Gastrocnemius medialis (tissue), 4 donors: ENCODE measurements at places on chromosomes 2 and 18. TPM values are rescaled to one million over a fixed set of nuclear protein-coding genes. Genes with fewer than 3 reads are reported as not detected.

- no peaks in the 10 kb centered on the region for H3K4me1 ChIP-seq
- no peak for DNase-seq
- no peak overlapping the region for H3K4me3 ChIP-seq
- no peaks in the 10 kb centered on the region for H3K36me3 ChIP-seq
Measured at GRCh38 chr2:213177679-213178078, 26.3 kb upstream of the IKZF2 start.

GRCh38 chr18:76456018-76456750 is 38.9 kb downstream of the ZNF516 start:
- H3K4me1 ChIP-seq: peaks cover 70% of the 10 kb centered on the region
- DNase-seq: no peak
- H3K27me3 ChIP-seq: no peaks in the 10 kb centered on the region

GRCh38 chr2:19649785-19650380 is 251.9 kb downstream of the TTC32 start:
- H3K27ac ChIP-seq: no peak overlapping the region
- no peaks in the 10 kb centered on the region for H3K27me3 ChIP-seq
- no peaks in the 10 kb centered on the region for H3K4me1 ChIP-seq
- H3K4me3 ChIP-seq: no peak overlapping the region
- H3K36me3 ChIP-seq: no peaks in the 10 kb centered on the region

The HAAO gene
- 0.53 TPM for total RNA-seq

- no peaks in the 10 kb centered on the region for H3K4me1 ChIP-seq
- no peak for DNase-seq
- no peaks in the 10 kb centered on the region for H3K36me3 ChIP-seq
Measured at GRCh38 chr2:72940786-72941185, 23.5 kb downstream of the EMX1 start.

The ROCK1 gene
- 11.9 TPM for total RNA-seq

The AQP12A gene
- total RNA-seq: not detected

DNA sequence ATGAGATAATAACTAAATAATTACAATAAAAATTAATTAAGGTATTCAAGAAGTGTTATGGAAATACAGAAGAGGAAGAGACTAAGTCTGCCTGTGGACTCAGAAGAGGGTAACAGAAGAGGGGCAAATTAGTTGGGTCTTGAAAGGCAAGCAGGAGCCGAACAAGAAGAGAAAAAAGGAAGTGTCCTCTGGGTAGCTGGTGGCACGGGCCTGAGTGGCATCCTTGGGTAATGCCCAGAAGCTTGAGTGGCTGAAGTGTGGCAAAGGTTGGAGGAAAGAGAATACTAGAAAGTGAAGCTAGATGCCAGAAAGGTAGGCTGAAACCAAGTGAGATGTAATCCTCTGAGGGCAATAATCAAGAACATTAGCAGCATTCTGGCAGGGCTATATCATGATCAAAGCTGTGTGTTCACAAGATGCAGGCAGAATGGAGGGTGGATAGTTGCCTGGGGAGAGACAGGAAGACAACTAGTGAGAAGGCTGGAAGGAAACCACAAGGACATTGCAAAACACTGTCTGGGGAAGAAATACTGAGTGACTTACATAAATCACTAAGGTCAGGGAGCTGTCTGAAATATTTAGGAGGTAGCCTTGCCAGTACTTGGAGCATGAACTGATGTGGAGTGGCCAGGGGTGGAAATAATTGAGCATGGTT is 16.2 kb downstream of the DOCK10 start:
- no peak overlapping the region for H3K27ac ChIP-seq
- H3K4me3 ChIP-seq: no peak overlapping the region
- no peaks in the 10 kb centered on the region for H3K36me3 ChIP-seq
- DNase-seq: no peak
- no peaks in the 10 kb centered on the region for H3K27me3 ChIP-seq

The ITGA6 gene
- total RNA-seq: 40.6 TPM

The CFAP221 gene
- not detected for total RNA-seq

- no peak for DNase-seq
- peaks cover 7% of the 10 kb centered on the region for H3K4me1 ChIP-seq
- H3K36me3 ChIP-seq: no peaks in the 10 kb centered on the region
- H3K27ac ChIP-seq: no peak overlapping the region
Measured at GRCh38 chr18:36035253-36035652, 32.1 kb downstream of the RPRD1A start.

The B3GNT7 gene
- total RNA-seq: 0.10 TPM

DNA sequence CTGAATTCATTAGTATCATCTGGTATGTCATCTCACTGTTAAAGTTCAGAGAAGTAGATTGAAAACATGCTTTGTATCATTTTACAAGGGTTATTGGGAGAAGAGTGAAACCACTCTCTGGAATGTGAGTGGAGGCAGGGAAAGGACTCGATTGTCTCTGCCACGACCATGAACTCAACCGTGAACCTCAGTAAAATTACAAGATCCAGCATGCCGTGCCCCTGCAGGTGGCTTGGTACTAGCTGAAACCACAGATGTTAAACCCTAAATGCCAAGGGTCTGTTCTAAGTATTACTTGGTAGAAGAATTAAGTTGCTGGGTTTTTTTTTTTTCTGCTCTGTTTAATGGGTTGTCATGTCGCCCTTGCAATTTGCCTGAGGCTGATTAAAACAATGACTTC is 197.2 kb downstream of the MYO3B start:
- H3K4me3 ChIP-seq: no peak overlapping the region
- no peaks in the 10 kb centered on the region for H3K36me3 ChIP-seq
- H3K27ac ChIP-seq: no peak overlapping the region
- no peak for DNase-seq
- H3K27me3 ChIP-seq: no peaks in the 10 kb centered on the region
- no peaks in the 10 kb centered on the region for H3K4me1 ChIP-seq

DNA sequence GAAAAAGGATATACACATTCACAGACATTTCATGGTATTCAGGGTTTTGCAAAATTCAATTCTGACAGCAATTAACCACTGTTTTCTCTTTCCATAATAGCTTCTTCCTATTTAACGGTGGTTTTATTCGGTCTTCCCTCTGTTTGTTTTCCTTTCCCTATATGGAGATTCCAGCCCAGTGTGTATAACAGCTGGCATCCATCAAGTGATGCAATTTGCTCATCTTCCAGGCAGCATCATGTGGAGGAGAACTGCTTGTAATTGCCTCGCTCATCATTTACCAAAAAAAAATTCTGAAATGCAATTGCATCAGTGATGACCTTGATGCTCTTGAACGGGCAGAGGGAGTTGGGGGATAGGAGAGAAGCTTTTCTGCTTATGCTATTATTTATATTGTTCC is 165.9 kb upstream of the PGAP1 start:
- no peaks in the 10 kb centered on the region for H3K36me3 ChIP-seq
- H3K27me3 ChIP-seq: no peaks in the 10 kb centered on the region

DNA sequence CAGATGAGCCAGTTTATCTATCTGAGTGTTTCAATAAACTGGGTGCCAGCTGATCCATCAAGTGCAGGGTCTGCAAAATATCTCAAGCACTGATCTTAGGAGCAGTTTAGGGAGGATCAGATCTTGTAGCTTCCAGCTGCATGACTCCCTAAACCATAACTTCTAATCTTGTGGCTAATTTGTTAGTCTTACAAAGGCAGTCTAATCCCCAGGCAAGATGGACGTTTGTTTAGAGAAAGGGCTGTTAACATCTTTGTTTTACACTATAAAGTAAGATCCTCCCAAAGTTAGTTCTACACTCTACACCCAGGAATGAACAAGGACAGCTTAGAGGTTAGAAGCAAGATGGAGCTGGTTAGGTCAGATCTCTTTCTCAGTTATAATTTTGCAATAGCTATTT is 28.7 kb upstream of the HNMT start:
- no peaks in the 10 kb centered on the region for H3K4me1 ChIP-seq
- H3K27ac ChIP-seq: no peak overlapping the region
- H3K36me3 ChIP-seq: no peaks in the 10 kb centered on the region
- no peak overlapping the region for H3K4me3 ChIP-seq
- DNase-seq: no peak

DNA sequence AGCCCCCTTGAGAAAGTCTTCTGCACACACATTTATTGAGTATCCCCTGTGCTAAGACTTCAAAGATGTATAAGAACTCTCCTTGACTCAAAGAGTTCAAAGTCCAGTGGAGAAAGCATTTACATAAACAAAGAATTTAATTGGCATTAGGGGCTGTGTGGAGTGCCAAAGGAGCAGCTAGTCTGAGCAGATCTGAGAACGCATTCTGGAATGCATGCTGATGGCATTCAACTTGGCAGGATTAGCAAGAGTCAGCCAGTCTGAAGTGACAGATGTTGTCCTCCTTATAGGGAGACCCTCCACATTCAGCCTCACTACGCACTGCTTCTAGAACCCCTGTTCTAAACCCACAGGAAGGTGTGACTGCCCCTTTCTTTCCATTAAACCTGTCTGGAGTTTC is 191.5 kb downstream of the RAD51AP2 start:
- no peaks in the 10 kb centered on the region for H3K27me3 ChIP-seq
- no peak overlapping the region for H3K27ac ChIP-seq
- no peaks in the 10 kb centered on the region for H3K36me3 ChIP-seq
- H3K4me3 ChIP-seq: no peak overlapping the region
- no peaks in the 10 kb centered on the region for H3K4me1 ChIP-seq

DNA sequence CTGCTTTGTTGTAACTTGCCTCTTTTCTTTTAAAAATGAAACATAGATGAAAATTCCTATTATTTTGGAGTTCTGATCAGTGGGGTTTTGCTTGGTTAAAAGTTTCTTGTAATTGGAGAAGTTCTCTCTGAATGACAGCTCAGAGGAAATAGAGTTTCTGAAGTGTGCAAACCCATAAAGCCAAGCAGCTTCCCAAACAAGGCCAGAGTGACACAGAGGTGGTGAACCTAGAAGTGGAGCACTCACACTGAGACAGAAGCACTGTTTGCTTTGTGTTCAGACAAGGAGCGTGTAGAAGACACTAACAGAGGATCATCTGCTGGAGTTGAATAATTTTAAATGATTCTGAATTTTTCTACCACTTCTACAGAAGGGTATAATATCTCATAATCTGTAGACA is 49.2 kb downstream of the FBXO48 start:
- no peak for DNase-seq
- H3K27ac ChIP-seq: no peak overlapping the region
- H3K27me3 ChIP-seq: no peaks in the 10 kb centered on the region
- no peaks in the 10 kb centered on the region for H3K36me3 ChIP-seq

DNA sequence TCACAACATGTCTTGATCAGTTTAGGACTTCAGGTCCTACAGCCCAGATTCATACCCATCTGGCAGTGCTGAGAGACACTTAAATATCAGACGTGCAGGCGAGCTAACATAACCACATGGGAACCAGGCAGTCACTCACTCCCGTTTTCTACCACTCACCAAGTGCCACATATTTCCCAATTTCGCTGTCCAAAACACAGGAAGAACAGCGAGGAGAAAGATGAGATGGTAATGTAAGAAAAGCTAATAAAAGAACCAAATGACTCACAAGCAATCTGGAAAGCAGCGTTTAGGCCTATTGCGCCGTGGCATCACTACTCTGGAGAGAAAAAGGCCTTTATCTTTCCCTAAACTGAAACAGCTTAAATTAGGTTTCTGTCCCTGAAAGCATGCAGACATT is 647.8 kb upstream of the SLC39A10 start:
- no peak overlapping the region for H3K4me3 ChIP-seq
- H3K36me3 ChIP-seq: no peaks in the 10 kb centered on the region
- H3K27me3 ChIP-seq: no peaks in the 10 kb centered on the region
- H3K4me1 ChIP-seq: no peaks in the 10 kb centered on the region
- H3K27ac ChIP-seq: no peak overlapping the region

- H3K4me1 ChIP-seq: no peaks in the 10 kb centered on the region
- H3K36me3 ChIP-seq: no peaks in the 10 kb centered on the region
- H3K27me3 ChIP-seq: peaks cover 42% of the 10 kb centered on the region
- DNase-seq: no peak
Measured at GRCh38 chr2:73268830-73269685, 15.2 kb downstream of the FBXO41 start.

DNA sequence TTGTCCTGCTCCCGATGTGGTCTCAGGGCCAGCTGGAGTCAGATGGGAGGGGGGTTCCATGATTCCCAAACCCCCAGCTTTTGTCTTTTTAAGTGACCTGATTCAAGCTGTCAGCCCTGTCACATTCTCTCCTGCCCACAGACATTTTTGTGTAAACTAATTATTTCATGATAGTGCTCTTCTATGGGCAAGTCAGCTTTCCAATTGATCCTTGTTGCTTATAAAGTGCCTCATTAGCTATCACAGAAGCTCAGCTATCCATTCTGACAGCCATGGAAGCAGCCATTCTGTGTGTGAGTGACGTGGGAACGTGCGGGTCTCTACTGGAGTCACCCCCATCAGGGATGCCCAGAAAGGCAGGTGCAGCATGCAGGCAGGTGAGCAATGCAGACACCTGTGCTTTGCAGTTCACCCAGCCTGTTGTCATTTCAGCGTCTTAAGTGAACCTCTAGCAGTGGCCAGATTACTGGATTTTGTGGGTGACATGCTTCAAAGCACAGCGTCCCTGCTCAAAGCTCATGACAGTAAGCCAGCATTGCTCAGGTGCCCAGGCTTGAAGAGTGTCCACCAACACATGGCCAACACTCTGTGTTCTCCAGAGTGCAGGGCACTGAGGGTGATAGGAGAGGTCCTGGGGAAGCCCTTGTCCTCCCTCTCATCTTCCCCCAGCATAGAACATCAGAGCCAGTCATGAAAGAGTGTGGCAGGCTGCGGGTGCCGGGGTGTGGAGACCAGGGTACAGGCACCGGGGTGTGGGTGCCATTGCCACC is 162.1 kb upstream of the SH3BP4 start:
- no peaks in the 10 kb centered on the region for H3K4me1 ChIP-seq
- DNase-seq: no peak
- no peak overlapping the region for H3K4me3 ChIP-seq

The HOXD1 gene
- not detected for total RNA-seq

The SRD5A2 gene
- total RNA-seq: 0.07 TPM

The RRM2 gene
- total RNA-seq: not detected

- H3K36me3 ChIP-seq: no peaks in the 10 kb centered on the region
- no peak for DNase-seq
- H3K4me1 ChIP-seq: no peaks in the 10 kb centered on the region
- H3K27me3 ChIP-seq: no peaks in the 10 kb centered on the region
- no peak overlapping the region for H3K27ac ChIP-seq
Measured at GRCh38 chr2:95374451-95374920, 28.0 kb upstream of the FAHD2A start.

The TYW5 gene
- total RNA-seq: 4.5 TPM

The CCBE1 gene
- 2.7 TPM for total RNA-seq

- H3K27ac ChIP-seq: no peak overlapping the region
- no peak for DNase-seq
- H3K36me3 ChIP-seq: no peaks in the 10 kb centered on the region
Measured at GRCh38 chr2:12577567-12578253, 139.0 kb upstream of the TRIB2 start.

GRCh38 chr2:47269316-47270232 is 114.5 kb upstream of the STPG4 start:
- peaks cover 29% of the 10 kb centered on the region for H3K4me1 ChIP-seq
- peak; percentile 35 for DNase-seq
- peak overlapping the region; percentile 63 for H3K27ac ChIP-seq
- no peaks in the 10 kb centered on the region for H3K27me3 ChIP-seq
- H3K4me3 ChIP-seq: no peak overlapping the region
